ENCODE measurements at places on chromosomes 4 and X.

DNA sequence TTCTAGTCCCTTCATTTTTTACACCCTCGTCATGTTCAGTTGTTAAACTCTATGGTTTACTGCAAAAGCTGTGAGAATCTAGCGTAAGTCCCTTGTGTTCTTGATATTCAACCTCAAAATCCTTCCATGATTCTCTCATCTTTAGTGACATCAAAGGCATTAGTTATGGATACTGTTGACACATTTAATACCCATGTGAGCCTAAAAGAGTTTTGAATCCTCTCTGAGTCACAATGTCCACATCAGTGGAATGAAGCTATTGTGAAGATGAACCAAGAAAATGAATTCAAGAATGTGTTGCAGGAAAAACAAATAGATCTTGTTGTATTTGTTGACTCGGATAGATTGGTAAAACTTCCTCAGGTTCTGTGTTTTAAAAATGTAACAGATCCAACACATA lies 394.7 kb upstream of the ATOH1 start:
- no peak for DNase-seq

DNA sequence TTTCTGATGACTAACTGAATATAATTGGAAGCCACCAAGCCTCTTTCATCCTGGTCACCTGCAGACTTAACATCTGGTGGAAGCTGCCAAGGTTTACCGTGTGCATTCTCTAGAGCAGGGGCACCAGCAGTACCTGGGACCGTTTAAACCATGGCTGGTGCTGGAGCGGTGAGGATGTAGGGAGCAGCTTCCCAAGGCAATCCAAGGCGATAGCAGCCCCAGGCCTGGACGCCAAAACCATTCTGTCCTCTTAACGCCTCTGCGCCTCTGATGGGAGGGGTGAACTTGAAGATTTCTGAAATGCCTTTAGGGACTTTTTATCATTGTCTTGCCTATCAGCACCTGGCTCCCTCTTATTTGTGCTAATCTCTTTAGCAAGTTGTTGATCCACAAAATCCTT lies 37.3 kb upstream of the SPANXN2 start:
- no peak for DNase-seq

GRCh38 chrX:31266203-31267076 lies 194.6 kb upstream of the FTHL17 start:
- peak; percentile 0 for DNase-seq

- no peak for DNase-seq
Observed at GRCh38 chr4:19030536-19030935, 1009.0 kb upstream of the LCORL start.

- no peak for DNase-seq
Observed at GRCh38 chr4:180280076-180280475, 1963.1 kb upstream of the TENM3 start.

DNA sequence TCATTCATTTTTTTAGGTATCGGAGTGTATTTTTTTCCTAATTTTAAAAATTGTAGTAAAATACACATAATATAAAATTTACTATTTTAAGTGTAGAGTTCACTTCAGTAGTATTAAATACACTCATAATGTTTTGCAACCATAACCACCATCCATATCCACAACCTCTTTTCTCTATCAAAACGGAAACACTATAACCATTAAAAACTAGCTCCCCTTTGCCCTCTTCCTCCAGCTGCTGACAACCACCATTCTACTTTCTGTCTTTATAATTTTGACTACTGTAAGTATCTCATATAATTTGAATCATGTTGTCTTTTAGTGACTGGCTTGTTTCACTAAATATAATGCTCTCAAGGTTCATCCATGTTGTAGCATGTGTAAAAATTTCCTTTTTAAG lies 205.4 kb upstream of the CXorf51B start:
- no peak for DNase-seq

GRCh38 chrX:19683817-19684216 lies 168.5 kb upstream of the MAP3K15 start:
- no peak for DNase-seq

- DNase-seq = no peak
Observed at GRCh38 chr4:94920369-94920768, 162.6 kb downstream of the BMPR1B start.

GRCh38 chr4:148103597-148104355 lies 338.4 kb downstream of the NR3C2 start:
- no peak for DNase-seq

Measured in CD4-positive, alpha-beta T cell treated with Interferon alpha-2 for 1 hour (primary cell).